ENCODE measurements at places on chromosomes 16 and 17.
A peak's percentile ranks its signal among the peaks of the same experiment; 100 is the strongest.

- no peak for DNase-seq
Measured at GRCh38 chr16:57186872-57187854, 1.0 kb downstream of the RSPRY1 start.

GRCh38 chr16:56341656-56342399, 83.5 kb downstream of the AMFR start:
- no peak for DNase-seq

DNA sequence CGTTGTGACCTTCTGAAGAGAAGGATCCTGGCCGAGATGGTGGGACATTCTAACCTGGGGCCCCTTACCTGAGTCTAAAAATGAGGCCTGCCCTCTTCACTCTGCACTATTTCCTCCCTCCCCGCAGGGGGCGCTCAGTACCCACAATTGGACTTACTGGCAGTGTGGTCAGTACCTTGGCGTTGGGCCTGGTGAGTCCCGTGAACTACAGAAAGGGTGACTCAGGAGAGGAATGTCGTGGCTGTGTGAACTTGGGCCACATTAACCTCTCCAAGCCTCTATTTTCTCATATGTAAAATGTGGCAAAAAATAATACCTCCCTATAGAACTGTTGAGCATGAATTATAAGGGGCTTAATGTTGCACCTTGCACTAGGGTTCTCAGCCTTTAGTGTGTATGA, 3.9 kb downstream of the RSAD1 start:
- peak; percentile 62 for DNase-seq

DNA sequence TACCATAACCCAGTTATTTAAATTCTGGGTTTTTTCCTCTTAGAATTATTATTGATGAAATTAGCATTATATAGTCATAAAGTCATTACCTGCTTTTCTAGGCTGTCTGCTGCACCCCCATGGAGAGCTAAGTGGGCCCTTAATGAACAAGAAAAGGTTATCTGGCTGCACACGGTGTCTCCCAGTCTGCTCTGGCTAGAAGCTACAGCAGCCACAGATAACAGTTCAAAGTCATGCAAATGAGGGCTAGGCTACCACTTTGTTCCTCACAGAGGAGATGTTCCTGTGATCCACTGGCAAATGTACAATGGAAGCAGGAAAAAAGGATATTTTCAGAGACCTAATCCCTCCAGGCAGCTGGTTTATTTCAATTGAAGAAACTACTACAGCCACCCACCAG, 112.1 kb downstream of the SNX11 start:
- no peak for DNase-seq

DNA sequence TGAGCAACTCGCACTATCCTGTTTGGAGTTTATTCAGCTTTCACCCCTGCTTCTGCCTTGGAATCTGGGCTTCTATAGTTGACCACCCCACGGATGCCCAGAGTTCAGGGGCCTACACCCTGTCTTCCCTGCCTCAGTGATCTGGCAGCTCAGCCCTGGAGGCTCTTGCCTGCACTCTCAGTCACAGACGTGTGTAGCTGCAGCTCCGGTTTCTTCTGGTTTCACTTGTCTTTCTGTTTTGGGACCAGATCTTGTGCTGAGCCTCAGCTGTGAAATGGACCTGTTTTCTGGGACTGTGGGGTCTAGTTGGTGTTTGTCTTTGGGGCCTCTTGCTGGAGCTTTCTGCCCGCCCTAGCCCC, 5.8 kb downstream of the GPT2 start:
- no peak for DNase-seq

DNA sequence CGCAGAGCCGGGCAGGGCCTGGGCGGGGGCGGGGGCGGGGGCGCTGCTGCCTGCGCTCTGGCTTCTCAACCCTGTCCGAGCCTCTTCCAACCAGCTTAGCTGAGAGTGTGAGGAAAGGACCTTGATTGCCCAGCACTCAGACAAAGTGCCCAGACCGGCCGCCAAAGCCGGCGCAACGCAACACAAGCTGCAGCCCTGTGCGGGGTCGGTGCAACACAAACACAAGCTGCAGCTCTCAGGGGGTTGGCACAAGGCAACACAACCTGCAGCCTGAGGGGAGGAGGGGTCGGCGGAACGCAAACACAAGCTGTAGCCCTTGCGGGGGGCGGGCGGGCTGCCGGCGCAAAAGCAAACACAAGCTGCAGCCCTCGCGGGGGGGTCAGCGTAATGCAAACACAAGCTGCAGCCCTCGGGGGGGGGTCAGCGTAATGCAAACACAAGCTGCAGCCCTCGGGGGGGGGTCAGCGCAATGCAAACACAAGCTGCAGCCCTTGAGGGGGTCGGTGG, 60.0 kb downstream of the KLHDC4 start:
- no peak for DNase-seq

DNA sequence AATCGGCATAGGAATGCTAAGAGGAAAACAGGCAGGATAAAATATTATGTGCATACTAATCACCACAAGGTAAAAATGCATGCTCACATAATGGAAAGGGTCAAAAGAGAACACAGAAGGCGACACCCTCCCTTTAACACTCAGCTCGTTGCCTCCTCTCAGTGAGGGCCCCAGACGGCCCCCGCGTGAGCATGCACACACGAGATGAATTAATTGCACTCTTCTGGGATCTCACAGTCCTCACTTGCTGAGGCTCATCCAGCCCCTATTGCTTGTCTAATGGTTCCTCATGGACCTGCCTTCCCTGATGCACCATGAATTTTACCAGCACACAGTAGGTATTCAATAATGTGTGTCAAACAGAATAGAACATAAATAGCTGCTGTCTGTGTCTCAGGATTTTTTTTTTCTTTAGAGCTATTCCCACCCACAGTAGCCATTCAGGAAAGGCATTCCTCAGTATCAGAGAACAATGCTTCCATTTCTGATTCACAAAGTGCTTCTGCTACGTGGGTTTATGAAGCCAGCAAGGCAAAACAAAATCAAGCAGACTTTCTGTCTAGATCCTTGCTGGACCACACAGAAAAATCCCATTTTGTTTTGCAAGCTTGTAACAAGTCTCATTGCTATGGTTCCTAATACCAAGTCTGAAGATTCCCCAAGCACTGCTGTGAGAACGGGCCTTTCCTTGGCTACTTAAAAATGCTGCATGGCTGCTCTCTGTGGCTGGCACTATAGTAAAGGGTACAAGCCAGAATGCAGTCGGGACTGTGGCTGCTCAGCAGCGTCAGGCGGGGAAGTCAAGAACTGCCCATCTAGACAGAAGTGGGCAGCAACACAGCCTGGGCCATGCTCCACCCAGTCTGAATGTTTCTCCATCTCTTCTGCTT, 43.6 kb downstream of the TOM1L2 start:
- no peak for DNase-seq

DNA sequence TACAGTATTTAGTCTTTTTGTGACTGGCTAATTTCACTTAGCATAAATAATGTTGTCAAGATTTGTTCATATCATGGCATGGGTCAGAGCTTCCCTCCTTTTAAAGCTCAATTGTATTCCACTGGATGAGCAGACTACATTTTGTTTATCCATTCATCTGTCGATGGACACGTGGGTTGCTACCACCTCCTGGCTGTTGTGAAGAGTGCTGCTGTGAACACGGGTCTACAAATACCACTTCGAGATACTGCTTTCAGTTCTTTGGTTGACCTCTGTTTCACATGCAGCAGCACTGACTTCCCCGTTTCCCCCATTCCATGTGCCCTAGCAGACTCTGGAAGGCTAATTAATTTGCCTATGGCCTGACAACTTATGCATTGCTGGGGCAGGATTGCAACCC, 285.4 kb downstream of the SHISA9 start:
- DNase-seq = no peak

- no peak for DNase-seq
Measured at GRCh38 chr17:7626956-7627249, 718 bp downstream of the SAT2 start.

- no peak for DNase-seq
Measured at GRCh38 chr16:56190048-56190676, 1.1 kb upstream of the GNAO1 start.

GRCh38 chr17:71964559-71964958, 156.3 kb upstream of the SOX9 start:
- no peak for DNase-seq

- DNase-seq = no peak
Measured at GRCh38 chr17:73746314-73747073, 102.2 kb upstream of the SDK2 start.

- no peak for DNase-seq
Measured at GRCh38 chr17:79465011-79465680, 145.7 kb downstream of the RBFOX3 start.

GRCh38 chr16:81836279-81837054, 57.4 kb downstream of the PLCG2 start:
- no peak for DNase-seq

DNA sequence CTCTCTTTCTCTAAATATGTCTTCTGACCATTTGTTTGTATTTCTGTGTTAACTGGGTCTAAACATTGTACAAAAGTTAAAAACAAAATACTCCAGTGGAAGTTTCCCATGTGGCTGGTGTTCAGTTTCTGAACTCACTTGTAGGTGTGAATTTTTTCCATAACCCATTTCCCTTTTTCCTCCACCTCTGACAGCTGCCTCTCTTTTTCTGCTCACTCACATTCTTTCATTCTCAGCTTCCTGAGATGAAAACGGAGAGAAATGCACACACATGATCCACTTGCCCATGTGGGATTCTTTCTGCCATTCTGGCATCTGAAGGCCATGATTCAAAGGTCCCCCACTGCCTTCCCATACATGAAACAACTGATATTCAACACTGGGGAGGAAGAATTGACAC, 41.1 kb upstream of the ACSM2B start:
- DNase-seq = no peak

GRCh38 chr17:17204041-17204591, 2.0 kb downstream of the PLD6 start:
- DNase-seq = no peak

DNA sequence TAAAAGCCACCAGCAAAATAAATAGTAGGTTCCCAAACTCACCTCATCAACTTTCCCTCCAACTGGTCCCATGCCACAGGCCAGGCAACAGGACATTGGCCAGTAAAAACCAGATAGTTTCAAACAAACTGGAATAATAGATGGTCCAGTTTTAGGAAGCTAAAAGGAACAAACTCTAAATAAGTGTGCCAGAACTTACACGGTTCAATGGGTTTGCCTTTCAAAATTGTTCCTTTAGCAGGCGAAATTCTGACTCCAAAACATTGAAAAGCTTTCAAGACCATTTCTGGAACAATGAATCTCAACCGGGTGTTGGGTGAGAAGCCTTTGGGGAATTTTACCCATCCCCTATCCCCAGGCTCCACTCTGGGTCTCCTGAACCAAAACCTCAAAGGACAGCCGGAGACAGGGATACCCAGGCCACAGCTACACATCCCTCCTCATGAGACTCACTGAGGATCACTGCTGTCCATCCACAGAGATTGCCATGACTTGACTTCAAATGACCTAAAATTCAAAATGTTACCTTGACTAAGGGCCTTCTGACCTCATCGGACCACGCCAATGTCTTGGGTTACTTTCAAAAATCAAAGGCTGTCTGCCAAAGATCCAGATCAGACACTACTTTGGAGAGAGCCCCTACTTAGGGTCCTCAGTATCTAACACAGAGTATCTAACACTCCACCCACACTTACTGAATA, 13.0 kb downstream of the AXIN2 start:
- no peak for DNase-seq

DNA sequence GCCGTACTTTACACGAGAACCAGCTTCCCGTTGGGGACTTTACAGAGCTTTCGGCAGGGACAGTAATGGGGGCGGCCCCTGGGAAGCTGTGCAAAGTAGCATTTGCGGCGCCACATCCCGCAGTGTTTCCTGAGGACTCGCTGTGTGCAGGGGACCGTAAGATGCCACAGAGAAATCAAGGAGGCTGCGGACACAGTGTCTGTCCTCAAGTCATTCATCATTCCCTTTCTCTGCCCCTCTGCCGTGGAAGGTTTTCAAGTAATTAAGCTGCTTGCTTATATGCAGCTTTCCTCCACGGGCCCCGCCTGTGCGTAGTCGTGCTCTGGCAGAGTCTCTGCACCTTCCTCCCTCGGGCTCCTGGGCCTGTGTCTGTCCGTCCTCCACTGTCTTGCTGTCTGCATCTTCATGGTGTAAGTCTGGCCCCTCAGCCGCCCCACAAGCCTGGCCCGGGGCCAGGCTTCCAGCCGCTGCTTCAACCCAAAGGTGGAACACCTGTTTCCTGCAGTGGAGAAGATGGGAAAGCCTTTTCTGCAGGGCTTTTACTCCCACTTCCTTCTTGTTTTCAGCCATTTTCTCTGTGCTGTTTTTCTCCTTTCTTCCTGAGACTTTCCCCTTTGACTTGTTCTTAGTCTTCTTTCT, 216.9 kb upstream of the CHMP6 start:
- no peak for DNase-seq

- no peak for DNase-seq
Measured at GRCh38 chr17:63555500-63556156, 5.4 kb downstream of the DCAF7 start.

GRCh38 chr17:78716814-78717393, 65.2 kb downstream of the CYTH1 start:
- DNase-seq = no peak

GRCh38 chr17:80260791-80261158, at the start of gene RNF213:
Gene RNF213 (plus strand): TSS chr17:80260852. CDS start chr17:80263682, 2,830 bp downstream.
- DNase-seq = peak; percentile 33

GRCh38 chr17:3635474-3636153, 436 bp downstream of the SHPK start:
- no peak for DNase-seq

Measured in effector memory CD8-positive, alpha-beta T cell (primary cell).